Tibial nerve (tissue), 4 donors: ENCODE measurements at places on chromosomes 3 and 15. TPM values are rescaled to one million over a fixed set of nuclear protein-coding genes. Genes with fewer than 3 reads are reported as not detected.
A peak's percentile ranks its signal among the peaks of the same experiment; 100 is the strongest.

Gene GATM
- total RNA-seq = 334 TPM

Gene FOXB1
- total RNA-seq = not detected

Gene FAM107A
- total RNA-seq = 258 TPM

Gene NR2E3
- not detected for total RNA-seq

Gene MITF
- 20.1 TPM for total RNA-seq

Gene LIPH
- total RNA-seq = 0.20 TPM

Gene FSD2
- not detected for total RNA-seq

DNA sequence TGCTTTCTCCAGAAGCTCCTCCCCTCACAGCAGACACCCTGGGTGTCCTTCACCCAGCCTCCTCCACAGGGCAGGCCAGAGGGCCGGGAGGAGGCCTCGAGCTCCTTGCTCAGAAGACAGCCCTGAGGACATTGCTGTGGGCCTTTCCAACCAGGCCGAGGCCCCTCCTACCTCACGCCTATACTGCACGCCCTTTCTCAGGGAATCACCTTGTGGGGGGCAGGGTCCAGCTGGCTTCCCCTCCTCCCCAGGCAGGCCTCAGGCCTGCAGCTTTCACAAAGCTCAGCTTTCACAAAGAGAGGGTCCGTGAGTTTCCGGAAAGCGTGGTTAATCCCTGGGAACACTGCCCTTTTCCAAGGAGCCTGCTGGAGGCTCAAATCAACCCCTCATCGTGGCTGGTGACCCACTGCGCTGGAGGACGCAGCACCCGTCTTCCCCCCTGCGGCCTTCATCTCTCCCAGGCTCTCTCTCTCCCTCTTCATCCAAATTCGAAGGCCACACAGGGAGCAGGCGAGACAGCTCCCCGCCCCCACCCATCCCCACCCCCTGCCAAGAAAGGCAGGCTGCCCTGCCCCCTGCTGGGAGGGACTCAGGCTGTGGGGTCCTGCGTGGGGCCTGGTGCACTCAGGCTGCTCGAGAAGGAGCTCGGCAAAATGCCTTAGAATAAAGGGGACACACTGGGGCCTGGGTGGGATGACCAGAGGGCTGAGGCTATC lies 79.4 kb downstream of the OCA2 start:
- DNase-seq = no peak
- H3K4me3 ChIP-seq = no peak overlapping the region
- H3K27ac ChIP-seq = no peak overlapping the region
- no peaks in the 10 kb centered on the region for H3K36me3 ChIP-seq
- no peaks in the 10 kb centered on the region for H3K27me3 ChIP-seq

DNA sequence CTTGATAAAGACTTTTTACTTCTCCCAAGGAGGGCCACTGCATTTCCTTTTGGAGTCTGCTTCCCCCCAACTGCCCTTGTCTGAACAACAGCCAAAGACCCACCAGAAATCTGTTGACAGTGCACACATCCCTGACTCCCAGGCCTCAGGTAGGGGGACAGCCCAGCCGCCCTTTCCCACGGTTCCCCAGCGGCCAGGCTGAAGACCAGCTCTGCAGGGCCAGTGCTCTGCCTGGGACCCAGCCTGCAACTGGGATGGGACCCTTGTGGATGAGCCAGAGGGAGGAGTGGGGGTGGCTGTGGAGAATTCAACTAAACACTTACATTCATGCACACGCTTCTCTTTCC lies 8.1 kb upstream of the PRR23E start:
- no peaks in the 10 kb centered on the region for H3K36me3 ChIP-seq
- no peak overlapping the region for H3K4me3 ChIP-seq

DNA sequence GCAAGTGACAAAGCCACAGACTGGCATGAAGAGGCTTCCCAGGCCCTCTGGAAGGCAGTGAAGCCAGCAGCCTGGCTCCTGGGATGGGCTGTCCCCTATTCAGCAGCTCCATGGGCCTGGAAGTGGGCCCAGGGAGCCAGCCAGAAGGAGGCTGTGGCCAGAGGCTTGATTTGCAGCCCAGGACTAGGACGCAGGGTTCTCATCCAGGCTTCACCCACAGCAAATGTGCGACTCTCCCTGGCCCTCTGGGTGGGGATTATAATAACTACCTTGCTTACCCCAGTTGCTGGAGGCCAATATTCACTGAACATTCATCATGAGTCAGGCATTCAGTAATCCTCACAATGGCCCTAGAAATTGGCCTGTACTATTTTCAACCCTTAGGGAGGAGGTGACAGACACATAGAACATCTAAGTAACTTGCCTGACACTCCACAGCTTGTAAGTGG lies 24.6 kb upstream of the SRP14 start:
- H3K4me3 ChIP-seq = no peak overlapping the region
- H3K4me1 ChIP-seq = no peaks in the 10 kb centered on the region
- H3K36me3 ChIP-seq = no peaks in the 10 kb centered on the region
- no peak overlapping the region for H3K27ac ChIP-seq

DNA sequence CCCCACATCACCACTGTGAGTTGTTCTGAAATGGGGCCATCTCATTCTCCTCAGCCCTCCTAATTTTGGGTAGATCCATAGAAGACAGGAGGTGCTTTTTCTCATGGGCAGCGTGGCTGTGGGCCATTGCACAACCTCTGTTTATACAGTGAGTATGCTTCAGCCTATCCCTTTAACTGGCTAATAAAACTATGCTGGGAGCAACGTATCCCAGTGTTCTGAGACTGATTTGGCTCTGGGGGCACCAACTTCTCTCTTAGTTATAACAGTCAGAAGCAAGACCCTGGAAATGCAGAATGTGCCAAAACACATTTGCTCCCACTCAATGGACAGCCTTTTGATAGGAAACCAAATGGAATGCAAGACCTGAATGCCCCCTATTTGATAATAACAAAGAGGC lies 97.1 kb upstream of the ICE2 start:
- H3K4me1 ChIP-seq = no peaks in the 10 kb centered on the region
- H3K36me3 ChIP-seq = no peaks in the 10 kb centered on the region
- no peak overlapping the region for H3K4me3 ChIP-seq
- DNase-seq = no peak
- H3K27me3 ChIP-seq = no peaks in the 10 kb centered on the region
- no peak overlapping the region for H3K27ac ChIP-seq

- H3K36me3 ChIP-seq = no peaks in the 10 kb centered on the region
- H3K4me1 ChIP-seq = peaks cover 14% of the 10 kb centered on the region
- H3K27me3 ChIP-seq = no peaks in the 10 kb centered on the region
These were observed 5.1 kb upstream of the CPOX start for GRCh38 chr3:98598492-98598891.

DNA sequence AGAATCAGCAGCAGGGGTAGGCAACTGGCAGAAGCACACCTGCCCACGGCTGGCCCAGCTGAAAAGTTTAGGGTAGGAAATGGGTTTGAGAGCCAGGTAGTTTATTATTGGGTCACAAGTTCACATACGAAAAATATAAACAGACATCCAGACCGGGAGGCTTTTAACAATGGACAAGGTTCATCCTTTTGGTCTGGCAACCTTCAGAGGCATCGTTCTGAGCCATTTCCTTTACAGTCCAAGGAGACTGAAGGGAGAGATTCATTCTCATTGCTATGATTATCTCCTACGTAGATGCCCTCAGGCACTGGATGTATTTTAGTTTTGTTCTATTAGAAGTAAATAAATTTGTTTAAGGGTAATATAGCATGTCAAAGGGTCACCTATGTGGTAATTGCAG lies 248.0 kb upstream of the THBS1 start:
- H3K4me3 ChIP-seq = no peak overlapping the region
- peak overlapping the region; percentile 50 for H3K27ac ChIP-seq
- no peaks in the 10 kb centered on the region for H3K27me3 ChIP-seq
- no peaks in the 10 kb centered on the region for H3K36me3 ChIP-seq
- H3K4me1 ChIP-seq = peaks cover 16% of the 10 kb centered on the region

DNA sequence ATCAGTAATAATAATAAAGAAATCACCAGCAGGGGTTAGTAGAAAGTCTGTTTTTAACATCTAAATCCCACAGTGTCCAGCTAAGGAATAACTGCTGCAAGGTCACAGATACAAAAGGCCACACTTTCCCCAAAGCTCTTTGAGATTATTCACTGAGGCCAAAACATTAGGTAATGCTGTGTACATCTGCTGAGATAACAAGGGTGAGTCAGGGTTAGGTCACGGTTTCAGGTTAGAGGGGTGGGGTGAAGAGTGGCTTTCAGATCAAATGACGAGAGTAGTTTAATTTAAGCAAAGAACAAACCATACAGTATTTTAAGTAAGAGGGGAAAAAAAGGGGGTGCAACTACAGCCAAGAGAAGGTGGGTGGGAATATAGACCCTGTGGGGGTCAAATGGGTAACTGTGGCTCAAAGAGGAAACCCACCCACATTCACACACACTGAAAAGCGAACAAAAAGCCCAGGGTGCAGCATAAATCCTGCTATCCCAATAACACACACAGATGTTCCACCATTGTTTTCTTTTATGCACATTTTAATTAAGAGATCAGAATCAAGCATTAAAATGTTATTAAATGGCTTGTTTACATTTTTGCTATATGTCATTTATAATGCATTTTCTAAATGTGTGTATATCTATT lies 412.9 kb downstream of the TIGIT start:
- H3K27ac ChIP-seq = no peak overlapping the region
- no peak for DNase-seq
- H3K27me3 ChIP-seq = no peaks in the 10 kb centered on the region
- H3K4me1 ChIP-seq = no peaks in the 10 kb centered on the region
- H3K4me3 ChIP-seq = no peak overlapping the region
- no peaks in the 10 kb centered on the region for H3K36me3 ChIP-seq

- no peak for DNase-seq
- no peak overlapping the region for H3K4me3 ChIP-seq
- H3K27ac ChIP-seq = no peak overlapping the region
- H3K4me1 ChIP-seq = no peaks in the 10 kb centered on the region
- H3K27me3 ChIP-seq = no peaks in the 10 kb centered on the region
These were observed 52.9 kb upstream of the ROBO2 start for GRCh38 chr3:76986876-76987474.

GRCh38 chr15:56654624-56655023 lies 78.7 kb downstream of the ZNF280D start:
- H3K36me3 ChIP-seq = no peaks in the 10 kb centered on the region
- no peak for DNase-seq
- no peak overlapping the region for H3K4me3 ChIP-seq
- no peak overlapping the region for H3K27ac ChIP-seq

GRCh38 chr15:42367041-42367440 lies 7.7 kb downstream of the CAPN3 start:
- H3K4me1 ChIP-seq = no peaks in the 10 kb centered on the region
- no peaks in the 10 kb centered on the region for H3K27me3 ChIP-seq
- no peak overlapping the region for H3K4me3 ChIP-seq
- peaks cover 26% of the 10 kb centered on the region for H3K36me3 ChIP-seq
- no peak for DNase-seq
- no peak overlapping the region for H3K27ac ChIP-seq

DNA sequence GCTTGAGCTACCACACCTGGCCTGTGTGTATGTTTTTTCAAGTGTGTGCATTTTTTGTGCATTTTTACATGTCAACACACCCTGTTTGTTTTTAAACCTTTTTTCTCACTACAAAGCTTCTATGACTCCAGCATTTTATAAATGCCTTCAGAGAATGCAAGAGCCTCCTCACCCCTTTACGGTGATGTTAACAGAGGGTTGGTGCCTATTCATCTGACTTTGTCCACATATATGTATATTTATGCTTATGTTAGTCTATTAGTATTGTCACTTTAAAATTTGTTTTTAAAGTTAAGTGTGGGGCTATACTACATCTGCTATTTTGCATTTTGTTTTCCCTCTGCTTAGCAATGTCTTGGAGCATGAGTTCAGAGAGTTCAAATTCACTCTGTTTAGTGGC lies 45.8 kb downstream of the EEFSEC start:
- no peaks in the 10 kb centered on the region for H3K27me3 ChIP-seq
- no peak overlapping the region for H3K27ac ChIP-seq
- H3K4me1 ChIP-seq = peaks cover 20% of the 10 kb centered on the region
- H3K4me3 ChIP-seq = no peak overlapping the region
- no peaks in the 10 kb centered on the region for H3K36me3 ChIP-seq

GRCh38 chr15:39177561-39177960 lies 403.3 kb upstream of the THBS1 start:
- H3K36me3 ChIP-seq = no peaks in the 10 kb centered on the region
- H3K4me1 ChIP-seq = peaks cover 27% of the 10 kb centered on the region
- no peak overlapping the region for H3K4me3 ChIP-seq
- H3K27ac ChIP-seq = no peak overlapping the region
- H3K27me3 ChIP-seq = no peaks in the 10 kb centered on the region
